ENCODE measurements at places on chromosomes 1 and 21. TPM values are rescaled to one million over a fixed set of nuclear protein-coding genes. Genes with fewer than 3 reads are reported as not detected.

The KCNJ15 gene
- total RNA-seq: 2.2 TPM

The GPA33 gene
- not detected for total RNA-seq

The AKR7A3 gene
- total RNA-seq: 2.7 TPM

The IGFN1 gene
- 0.38 TPM for total RNA-seq
